ENCODE measurements at places on chromosomes 3 and 15.

DNA sequence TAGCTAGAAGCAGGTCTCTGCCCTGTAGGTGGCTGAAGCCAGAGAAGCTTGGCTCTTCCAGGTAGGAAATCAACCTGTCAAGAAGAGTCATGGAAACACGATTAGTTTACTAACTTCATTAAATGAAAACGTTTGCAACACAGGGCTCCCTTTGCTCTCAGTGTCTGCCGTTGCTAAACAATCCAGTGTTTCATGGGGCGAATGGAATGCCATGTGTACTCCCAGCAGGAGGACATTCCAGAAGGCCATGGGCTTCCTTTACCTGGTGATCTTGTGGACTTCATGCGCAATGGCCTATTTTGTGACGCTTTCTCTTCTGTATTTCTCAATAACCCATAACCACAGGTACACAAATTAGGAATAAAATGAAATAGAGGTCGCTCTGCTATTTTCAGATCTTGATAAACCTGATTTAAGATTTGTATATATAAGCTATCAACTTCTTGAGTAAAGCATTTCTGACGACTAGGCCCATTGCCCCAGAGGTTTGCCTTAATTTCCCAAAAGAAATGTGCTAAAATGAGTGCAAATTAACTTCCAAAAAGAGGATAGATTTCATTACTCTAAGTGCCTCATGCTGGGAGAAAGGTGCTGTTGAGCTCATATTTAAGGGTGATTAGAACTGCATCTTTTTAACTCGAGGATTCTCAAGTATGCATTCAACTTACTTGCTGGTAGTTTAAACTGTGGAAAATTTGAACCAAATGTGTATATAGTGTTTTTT, 171.0 kb downstream of the EPHA3 start:
- peak; percentile 54 for DNase-seq

DNA sequence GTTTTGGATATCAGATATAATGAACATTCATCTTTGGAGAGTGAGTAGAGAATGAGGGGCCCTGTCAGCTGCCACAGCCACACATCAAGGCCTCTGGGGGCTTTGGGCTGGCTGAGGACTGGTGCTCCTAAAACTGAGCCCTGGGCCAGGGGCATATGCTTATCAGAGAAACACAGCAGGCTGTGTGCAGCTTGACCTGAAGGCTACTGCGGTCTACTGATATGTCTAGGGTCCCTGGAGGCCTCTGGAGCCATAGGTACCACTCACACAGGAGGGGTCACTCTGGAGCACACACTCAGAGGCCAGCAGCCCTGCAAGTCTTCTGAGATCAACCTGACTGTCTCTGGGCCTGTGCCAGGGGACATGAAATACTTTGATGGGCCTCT, 7.6 kb downstream of the TF start:
- no peak for DNase-seq

GRCh38 chr3:71252466-71252865, 331.1 kb downstream of the FOXP1 start:
- no peak for DNase-seq

- DNase-seq = no peak
These were observed 14.6 kb upstream of the ATP10A start for GRCh38 chr15:25877681-25878080.

DNA sequence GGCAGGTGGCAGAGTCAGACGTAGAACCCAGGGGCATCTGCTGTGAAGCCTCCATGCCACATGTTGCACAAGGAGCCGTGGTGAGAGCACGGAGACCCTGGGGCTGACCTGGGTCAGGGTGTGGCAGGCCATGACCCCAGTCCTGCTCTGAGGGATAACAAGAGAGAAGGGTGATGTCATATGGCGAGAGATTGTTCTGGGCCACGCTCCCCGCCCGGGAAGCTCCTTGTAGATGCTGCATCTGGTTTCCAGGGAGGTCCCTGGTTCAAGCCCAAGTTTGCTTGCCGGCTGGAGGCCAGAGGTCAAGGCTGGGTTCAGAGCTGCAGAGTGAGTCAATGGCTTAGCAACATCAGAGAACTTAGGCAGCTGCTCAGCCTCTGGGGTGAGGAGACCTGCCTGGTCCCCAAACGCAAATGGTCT, 17.3 kb downstream of the FGD5 start:
- no peak for DNase-seq

GRCh38 chr3:139235192-139235591, 108.6 kb upstream of the MRPS22 start:
- no peak for DNase-seq

GRCh38 chr3:17941766-17942165, 199.3 kb upstream of the TBC1D5 start:
- no peak for DNase-seq

- DNase-seq = no peak
These were observed 53.6 kb downstream of the SUMF1 start for GRCh38 chr3:4413467-4413866.

DNA sequence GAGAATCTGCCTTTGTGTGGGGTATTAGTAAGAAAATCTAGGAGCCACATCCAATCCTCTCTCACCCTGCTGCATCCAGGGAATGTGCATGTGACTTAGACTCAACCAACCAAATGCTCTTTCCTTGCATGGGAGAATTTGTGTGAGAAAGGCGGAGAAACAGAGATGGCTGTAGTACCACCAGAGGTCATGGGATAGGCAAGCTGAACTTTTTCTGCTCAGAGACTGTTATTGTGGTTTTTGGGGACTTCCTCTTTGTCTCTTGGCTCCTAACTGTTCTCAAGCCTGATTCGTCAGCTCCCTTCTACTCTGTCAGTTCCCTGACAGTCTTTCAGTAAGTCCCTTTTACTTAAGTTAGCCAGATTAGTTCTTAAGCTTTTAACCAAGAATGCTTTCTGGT, 2.6 kb upstream of the ZSCAN2 start:
- DNase-seq = no peak

Data from HepG2 (cell line).